D341Med (cell line): ENCODE measurements at places on chromosomes 5 and 9.

GRCh38 chr5:171904886-171905285, 101.6 kb downstream of the FBXW11 start:
- DNase-seq, result no peak

DNA sequence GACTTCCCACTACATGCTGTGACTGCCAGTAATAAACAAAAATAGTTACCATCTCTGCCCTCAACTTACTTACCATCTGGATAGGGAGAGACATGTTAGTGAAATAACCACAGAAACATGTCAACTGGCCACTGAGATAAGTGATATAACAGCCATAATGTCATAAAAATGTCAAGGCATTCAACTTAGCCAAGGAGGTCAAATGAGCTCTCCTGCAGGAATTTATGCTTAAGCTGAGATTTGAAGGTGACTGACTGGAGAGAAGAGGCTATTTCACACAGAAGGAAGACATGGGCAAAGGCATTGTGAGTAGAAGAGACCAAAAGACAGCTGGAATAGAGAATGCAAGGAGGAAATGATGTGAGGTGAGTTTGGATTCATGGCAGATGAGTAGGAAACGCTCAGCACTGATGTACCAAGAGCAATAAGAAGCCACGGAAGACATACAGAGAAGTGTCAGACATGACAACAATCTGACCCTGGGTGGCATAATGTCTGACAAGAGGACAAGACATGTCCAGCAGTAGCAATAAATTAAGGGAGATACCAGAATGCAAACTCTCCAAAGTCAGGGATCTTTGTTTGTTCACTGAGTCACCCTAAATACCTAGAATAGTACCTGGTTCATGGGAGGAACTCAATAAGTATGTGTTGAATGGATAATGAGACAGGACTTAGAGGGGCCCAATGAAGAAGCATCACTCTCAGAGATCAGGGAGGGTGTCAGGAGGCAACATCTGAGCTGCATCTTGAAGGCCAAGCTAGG, 318.8 kb downstream of the ACTL7B start:
- DNase-seq, result no peak

DNA sequence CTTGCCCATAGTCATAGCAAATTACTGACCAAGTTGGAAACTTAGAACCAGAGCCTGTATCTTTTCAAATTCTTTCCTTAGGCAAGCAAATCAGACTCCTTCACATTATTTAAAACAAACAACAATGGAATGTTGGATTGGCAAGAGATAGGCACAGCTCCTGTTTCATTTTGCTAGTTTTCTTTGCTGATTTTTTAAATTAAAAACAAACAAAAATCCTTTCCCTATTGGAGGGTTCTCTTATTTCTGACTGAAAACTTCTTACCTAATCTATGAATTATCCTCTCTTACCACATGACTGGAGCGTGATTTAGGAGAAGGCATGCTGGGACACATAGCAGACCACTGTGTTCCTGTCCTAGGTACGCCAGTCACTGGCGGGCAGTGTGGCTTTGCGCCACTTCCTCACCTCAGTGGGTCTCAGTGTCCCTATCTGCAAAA, 63.0 kb downstream of the TTC39B start:
- no peak for DNase-seq

GRCh38 chr9:35518225-35518821, 28.4 kb downstream of the RUSC2 start:
- no peak for DNase-seq
